NCI-H510A treated with DMSO at 0.1 percent for 48 hours (cell line): ENCODE measurements at places on chromosomes 6 and 20.

DNA sequence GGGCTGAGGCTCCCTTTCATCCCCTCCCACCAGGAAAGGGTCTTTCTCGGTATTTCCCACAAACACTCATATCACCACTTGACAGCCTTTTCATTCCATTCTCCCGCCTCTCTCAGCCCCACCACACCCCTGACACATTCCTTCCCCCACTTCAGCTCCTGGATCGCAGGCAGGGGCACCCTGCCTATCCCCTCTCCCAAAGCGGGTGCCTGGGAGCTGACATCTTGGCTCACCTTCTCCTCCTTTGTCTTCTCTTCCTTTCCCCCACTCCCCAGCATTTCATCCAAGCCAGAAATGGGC, 10.2 kb upstream of the VEGFA start:
- no peak for DNase-seq

DNA sequence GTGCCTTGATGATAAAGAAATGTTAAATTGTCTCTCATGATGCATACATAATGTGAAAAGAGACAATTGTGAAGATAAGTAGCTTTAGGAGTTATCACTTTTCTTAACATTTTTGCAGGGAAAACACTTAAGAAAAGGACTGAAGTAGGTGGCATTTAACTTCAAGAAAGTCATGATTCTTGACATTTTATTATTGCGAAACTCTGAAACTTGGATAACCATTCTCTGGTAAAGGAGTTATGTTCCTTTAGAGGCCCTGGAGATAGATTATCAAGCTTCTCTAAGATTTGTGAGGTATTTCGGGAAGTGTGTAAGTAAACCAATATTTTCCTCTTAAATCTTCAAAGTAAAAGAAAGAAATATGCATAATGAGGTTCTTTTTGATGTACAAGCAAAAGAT, 38.5 kb downstream of the HTR1B start:
- no peak for DNase-seq

- no peak for DNase-seq
These were observed 78.0 kb downstream of the DLGAP4 start for GRCh38 chr20:36384022-36384619.

DNA sequence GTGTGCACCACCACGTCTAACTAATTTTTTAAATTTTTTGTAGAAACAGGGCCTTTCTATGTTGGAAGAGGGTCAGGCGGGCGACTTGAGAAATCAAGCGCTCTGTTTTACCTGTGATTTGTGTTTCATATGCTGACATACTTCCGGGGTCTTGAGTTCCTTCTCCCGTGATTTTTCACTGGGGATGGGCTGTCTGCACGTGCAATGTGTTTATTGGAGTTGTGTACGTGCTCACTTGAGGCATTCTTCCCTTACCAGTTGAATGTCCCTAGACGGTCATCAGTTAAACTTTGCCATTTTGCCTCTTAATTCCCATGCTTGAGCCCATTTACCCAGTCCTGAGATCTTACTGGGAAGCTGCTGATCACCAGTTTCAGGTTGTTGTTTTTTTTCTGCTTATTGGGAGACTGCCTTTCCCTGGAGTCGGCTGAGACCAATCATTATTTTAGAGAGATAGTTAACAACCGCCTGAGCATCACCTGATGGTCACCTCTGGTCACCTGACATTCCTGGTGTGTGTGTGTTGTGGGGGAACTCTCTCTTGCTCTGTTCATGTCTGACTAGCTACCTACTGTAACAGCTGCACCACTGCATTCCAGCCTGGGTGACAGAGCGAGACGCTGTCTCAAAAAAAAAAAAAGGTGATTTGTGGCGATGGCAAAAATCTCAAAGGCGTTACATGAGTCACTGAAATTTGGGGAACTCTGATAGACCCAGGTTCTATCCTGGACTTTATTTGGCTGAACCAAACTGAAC, 34.8 kb upstream of the NCOA3 start:
- DNase-seq = no peak

DNA sequence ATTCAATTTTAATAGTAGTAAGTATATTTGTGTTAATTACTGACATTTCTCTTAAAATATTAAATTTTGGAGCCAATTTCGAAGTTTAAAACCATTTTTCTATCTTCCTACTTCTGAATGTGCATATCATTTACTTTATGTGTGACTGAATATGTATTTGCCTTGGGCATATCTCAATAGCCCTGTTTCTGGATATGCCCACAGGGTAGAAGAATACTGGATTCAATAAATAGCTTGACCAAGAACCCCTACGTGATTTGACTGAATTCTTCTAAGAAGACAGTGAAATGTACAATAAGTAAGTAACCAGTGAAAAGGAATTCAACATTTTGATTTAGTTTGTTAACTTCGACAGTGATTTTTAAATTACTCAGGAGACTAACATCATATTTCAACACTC, 7.8 kb downstream of the HMGN3 start:
- DNase-seq = no peak

GRCh38 chr6:95143408-95144180, 433.7 kb upstream of the MANEA start:
- DNase-seq = no peak

DNA sequence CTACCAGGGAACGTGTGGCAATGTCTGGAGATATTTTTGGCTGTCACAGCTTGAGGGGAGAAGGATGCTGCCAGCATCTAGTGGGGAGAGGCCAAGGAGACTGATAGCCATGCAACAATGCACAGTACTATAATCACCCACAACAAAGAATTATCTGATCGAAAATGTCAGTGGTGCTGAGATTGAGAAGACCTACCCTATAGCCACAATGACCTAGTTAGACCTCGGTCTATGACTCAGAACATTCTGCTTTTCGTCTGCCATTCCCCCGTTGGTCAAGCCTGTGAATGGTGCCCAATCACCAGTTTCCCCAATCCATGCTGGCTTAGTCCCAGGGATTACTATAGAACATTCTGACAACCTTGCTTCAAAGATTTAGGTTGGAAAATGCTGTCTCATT, 93.5 kb downstream of the TMEM200A start:
- no peak for DNase-seq
